ENCODE measurements at places on chromosomes 1 and 21. TPM values are rescaled to one million over a fixed set of nuclear protein-coding genes. Genes with fewer than 3 reads are reported as not detected.

The KIF21B gene
- total RNA-seq: 8.8 TPM

The VTCN1 gene
- not detected for total RNA-seq

The MYOM3 gene
- total RNA-seq: 0.11 TPM

The NID1 gene
- 17.6 TPM for total RNA-seq

The KCNH1 gene
- 3.5 TPM for total RNA-seq

The SNX7 gene
- total RNA-seq: 40.5 TPM

The PPCS gene
- total RNA-seq: 41.3 TPM

The PAFAH2 gene
- total RNA-seq: 11.6 TPM

The LCE3E gene
- total RNA-seq: not detected

The SMCP gene
- total RNA-seq: not detected

DNA sequence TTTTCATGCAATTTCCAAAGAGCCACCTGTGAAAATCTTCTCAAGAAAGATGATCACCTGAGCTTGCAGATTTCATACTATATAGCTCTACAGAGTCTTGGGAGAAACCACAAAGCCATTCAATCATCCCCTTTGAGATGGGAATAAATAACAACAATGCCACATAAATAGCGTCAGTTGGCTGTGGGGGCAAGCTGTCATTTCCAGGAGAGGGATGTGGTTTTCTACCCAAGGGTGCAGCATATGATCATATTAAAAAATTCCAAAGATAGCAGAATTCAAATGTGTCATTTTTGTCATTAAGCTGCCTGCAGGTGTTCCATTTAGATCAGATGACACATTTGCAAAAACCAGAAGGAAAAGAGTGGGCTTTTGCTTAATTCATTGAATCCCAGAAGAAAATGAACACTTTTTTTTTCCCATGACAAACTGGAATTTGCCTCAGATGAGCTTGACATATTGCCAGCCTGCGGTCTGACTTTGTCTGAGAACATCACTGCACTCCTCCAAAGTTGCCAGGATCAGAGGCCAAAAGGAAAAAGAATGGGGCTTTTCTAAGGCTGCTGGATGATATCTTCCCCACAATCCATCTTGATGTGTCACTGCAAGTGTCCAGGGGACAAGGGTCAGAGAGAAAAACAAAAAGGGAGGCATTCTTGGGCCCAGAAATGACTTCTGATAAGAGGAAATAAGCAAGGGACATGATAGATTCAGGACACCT, 314.1 kb upstream of the USP25 start:
- DNase-seq: no peak
- H3K36me3 ChIP-seq: no peaks in the 10 kb centered on the region
- H3K27ac ChIP-seq: peak overlapping the region; percentile 67

DNA sequence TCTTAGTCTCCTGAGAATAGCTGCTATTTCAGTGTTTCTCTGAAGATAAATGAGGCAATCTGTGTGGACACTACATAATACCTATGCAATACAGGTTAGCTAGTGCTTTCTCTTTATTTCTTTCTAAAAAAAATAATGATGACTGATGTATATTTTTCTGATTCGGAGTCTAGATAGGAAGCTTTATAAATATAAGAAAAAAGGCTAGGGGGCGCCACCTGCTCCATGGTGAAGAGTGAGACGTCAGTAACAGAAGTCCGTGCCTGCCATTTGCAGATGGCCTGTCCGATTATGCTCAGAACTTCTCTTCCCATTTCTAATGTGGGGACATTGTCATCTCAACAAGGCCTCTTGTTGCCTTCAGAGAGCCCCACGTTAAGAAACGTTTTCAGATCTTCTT, 26.4 kb downstream of the QSOX1 start:
- DNase-seq: peak; percentile 70
- no peak overlapping the region for H3K4me3 ChIP-seq
- H3K27me3 ChIP-seq: no peaks in the 10 kb centered on the region
- H3K36me3 ChIP-seq: peaks cover 18% of the 10 kb centered on the region
- no peak overlapping the region for H3K27ac ChIP-seq
- no peaks in the 10 kb centered on the region for H3K4me1 ChIP-seq

DNA sequence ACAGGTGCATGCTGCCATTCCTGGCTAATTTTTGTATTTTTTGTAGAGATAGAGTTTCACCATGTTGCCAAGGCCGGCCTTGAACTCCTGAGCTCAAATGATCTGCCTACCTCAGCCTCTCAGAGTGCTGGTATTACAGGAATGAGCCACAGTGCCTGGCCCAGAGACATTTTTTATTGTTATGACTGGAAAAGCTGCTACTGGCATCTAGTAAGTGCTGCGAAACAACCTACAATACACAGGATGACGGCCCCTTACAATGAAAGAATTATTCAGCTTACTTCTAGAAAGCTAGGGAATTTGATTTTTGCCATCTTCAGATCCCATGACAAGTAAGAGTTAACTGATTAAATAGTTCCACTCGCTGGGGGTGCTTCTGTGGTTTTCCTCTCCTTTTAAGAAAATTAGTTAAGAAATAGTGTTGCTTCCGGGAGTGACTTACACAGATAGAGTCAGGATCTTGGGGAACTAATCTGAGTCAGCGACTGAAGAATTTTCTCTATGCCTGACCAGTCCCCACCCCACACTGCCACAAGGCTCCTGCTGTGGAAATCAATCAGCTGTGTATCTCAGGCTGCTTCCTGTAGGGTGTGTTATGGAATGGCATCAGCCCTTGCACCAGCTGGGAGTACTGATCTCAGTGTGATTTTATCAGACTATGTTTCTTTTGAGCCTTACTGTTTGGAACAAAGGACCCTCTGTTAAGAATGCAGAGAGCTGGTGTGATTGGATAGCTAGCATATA, 93.0 kb upstream of the BMP8A start:
- DNase-seq: peak; percentile 87
- no peaks in the 10 kb centered on the region for H3K27me3 ChIP-seq
- no peaks in the 10 kb centered on the region for H3K36me3 ChIP-seq
- no peak overlapping the region for H3K4me3 ChIP-seq
- peaks cover 26% of the 10 kb centered on the region for H3K4me1 ChIP-seq

DNA sequence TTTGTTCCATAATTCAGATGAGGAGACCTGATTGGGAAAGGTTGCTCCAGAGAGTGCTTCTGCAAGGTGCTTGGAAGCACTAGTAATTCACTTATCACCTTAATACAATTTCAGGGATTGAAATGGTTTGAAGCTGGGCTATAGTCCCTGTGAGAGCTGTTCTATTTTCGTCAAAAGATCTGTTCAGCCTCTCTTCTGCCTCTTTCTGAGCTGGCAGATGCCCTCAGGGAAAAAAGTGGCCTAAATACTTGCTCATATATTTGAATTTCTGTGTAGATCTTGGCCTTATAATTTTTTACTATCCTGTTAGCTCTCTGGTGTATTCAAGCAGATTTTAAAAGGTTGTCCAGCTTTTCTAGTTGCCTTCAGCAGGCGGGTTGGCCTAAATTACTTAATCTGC, 22.3 kb downstream of the C1orf146 start:
- no peak overlapping the region for H3K4me3 ChIP-seq
- H3K36me3 ChIP-seq: no peaks in the 10 kb centered on the region
- no peak overlapping the region for H3K27ac ChIP-seq
- DNase-seq: no peak
- no peaks in the 10 kb centered on the region for H3K27me3 ChIP-seq

GRCh38 chr1:178021950-178022349, 52.1 kb upstream of the SEC16B start:
- no peak overlapping the region for H3K4me3 ChIP-seq
- no peak for DNase-seq
- H3K4me1 ChIP-seq: no peaks in the 10 kb centered on the region
- no peak overlapping the region for H3K27ac ChIP-seq

DNA sequence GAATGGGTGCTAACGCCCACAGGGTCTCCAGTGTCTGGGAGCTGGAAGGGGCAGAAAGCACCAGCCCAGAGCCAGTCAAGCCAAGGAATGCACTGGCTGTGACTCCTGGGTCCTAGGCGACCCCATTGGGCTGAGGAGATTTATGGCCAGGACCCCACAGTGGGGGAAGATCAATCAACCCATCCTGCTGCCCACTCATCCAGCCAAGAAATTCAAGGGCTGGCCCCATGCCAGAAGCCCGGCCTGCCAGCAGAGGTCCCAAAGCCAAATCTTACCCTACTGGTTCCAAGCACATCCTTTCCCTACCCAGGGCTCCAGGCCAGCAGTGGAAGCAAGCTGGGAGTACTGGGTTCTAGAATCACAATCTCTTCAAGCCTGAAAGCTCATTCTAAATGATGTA, 6.8 kb upstream of the PDZK1IP1 start:
- no peaks in the 10 kb centered on the region for H3K4me1 ChIP-seq
- no peak overlapping the region for H3K4me3 ChIP-seq
- peak; percentile 71 for DNase-seq

GRCh38 chr1:156511644-156512043, 11.1 kb upstream of the MEF2D start:
- no peak for DNase-seq
- H3K27ac ChIP-seq: no peak overlapping the region
- H3K36me3 ChIP-seq: no peaks in the 10 kb centered on the region
- H3K4me3 ChIP-seq: no peak overlapping the region
- H3K27me3 ChIP-seq: no peaks in the 10 kb centered on the region

- no peak for DNase-seq
- peaks cover 2% of the 10 kb centered on the region for H3K4me1 ChIP-seq
- H3K4me3 ChIP-seq: no peak overlapping the region
- no peak overlapping the region for H3K27ac ChIP-seq
- peaks cover 20% of the 10 kb centered on the region for H3K36me3 ChIP-seq
- H3K27me3 ChIP-seq: no peaks in the 10 kb centered on the region
Measured at GRCh38 chr1:74714429-74715235, 18.2 kb downstream of the CRYZ start.

DNA sequence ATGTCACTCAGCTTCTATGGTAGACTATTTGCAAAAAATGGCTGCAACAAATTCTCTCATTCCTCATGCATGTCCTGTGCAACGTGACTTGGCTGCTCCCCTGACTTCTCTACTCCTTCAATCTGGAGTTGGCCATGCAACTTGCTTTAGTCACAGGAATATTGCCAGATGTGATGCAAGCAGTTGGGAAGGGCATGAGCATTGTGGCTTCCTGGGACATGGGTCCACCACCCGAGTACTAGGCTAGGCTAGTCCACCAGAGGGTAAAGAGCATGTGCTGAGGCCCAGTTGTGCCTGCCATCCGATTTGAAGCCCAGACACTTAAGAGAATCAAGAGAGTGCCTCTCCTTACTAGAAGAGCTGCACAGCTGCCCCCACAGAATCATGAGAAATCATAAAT, 89.6 kb downstream of the DSCAM start:
- no peaks in the 10 kb centered on the region for H3K36me3 ChIP-seq
- no peak overlapping the region for H3K4me3 ChIP-seq
- no peaks in the 10 kb centered on the region for H3K27me3 ChIP-seq
- H3K4me1 ChIP-seq: peaks cover 16% of the 10 kb centered on the region
- DNase-seq: no peak

- peak overlapping the region; percentile 87 for H3K27ac ChIP-seq
- DNase-seq: no peak
- peak overlapping the region; percentile 90 for H3K4me3 ChIP-seq
- H3K27me3 ChIP-seq: no peaks in the 10 kb centered on the region
- H3K4me1 ChIP-seq: no peaks in the 10 kb centered on the region
Measured at GRCh38 chr1:2584686-2585317, 1.8 kb upstream of the PRXL2B start.

DNA sequence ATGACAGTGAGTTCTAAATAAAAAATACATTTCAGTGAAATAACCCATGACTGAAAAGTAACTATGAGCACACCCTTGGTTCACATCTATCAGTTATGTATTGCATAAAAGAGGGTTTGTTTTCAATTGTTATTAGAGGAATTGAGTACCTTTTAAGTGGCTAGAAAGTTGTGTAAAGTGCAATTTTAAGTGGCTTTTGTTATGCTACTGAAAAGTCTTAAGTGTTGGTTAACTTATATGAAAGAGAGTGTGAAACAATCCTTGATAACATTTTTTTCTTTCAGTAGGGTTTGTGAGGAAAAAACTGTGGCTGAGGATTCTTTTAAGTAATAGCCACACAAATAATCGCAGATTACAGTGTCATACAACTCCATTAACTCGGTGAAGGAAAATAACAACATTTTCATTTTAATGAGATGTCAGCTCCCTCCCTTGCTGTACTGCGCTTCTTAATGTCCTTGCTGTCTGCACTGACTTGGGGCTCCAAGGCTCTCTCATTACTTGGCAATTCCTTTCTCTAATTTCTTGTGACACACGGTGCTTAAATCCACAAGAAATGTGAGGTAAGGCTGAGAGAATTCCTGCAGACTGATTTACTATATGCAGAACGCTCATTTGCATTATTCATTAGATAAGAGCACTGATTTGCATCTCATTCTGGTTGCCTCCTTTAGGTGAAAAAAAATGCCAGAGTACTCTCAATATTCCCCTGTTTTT, 40.6 kb downstream of the NTNG1 start:
- peak overlapping the region; percentile 42 for H3K27ac ChIP-seq
- no peaks in the 10 kb centered on the region for H3K36me3 ChIP-seq
- H3K27me3 ChIP-seq: no peaks in the 10 kb centered on the region
- no peak for DNase-seq
- no peak overlapping the region for H3K4me3 ChIP-seq

DNA sequence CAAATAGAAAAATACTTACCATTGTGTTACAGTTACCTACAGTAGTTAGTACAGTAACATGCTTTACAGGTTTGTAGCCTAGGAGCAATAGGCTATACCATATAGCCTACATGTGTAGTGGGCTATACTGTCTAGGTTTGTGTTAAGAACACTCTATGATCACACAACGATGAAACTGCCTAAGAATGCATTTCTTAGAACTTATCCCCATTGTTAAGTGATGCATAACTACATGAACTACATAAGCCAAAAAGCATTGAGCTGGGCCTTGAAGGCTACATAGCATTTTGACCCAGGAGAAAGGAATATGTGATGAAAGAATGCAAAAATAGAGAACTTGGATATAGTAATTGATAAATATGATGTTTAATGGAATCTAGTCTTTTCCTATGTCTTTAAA, 46.4 kb upstream of the JUN start:
- H3K4me1 ChIP-seq: no peaks in the 10 kb centered on the region
- no peaks in the 10 kb centered on the region for H3K27me3 ChIP-seq
- no peak overlapping the region for H3K4me3 ChIP-seq
- H3K27ac ChIP-seq: no peak overlapping the region
- no peak for DNase-seq
- no peaks in the 10 kb centered on the region for H3K36me3 ChIP-seq
